ENCODE measurements at places on chromosomes 12 and 14. TPM values are rescaled to one million over a fixed set of nuclear protein-coding genes. Genes with fewer than 3 reads are reported as not detected.

Gene PHETA1
- total RNA-seq, result 20.0 TPM

Gene ARHGEF40
- total RNA-seq, result 2.6 TPM

GRCh38 chr12:128644664-128645296, 179.0 kb downstream of the SLC15A4 start:
- no peak for DNase-seq

DNA sequence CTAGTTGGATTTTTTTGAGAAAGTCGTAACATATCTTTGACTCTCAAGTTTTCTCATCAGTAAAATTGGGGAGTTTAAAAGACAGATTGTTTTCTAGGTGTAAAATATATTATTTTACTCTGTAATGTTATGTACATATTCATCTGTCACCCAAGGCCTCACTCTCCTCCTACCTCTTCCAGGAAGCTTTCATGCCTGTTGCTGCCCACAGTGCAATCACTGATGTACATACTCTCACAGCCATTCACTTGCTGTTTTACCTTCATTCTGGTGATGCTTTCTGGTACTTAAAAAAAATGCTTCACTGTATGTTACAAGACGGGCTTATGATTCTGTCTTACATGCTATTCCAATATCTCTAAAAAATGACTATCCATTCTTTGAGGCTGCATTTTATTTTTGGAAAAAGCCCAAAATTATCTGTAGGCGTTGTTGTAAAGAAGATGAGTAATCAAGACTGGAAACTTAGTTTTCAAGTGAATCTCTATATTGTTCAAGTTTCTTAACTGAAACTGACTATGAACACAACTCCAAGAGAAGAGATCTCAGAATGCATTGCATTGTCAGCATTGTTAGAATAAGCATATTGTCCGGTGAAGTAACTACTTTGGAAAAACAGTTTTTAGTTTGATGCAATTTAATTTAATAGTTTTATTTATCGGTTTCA, 82.5 kb downstream of the LMO3 start:
- no peak for DNase-seq

GRCh38 chr14:103849151-103849886, 1.9 kb upstream of the PPP1R13B start:
- DNase-seq, result no peak

Gene SCN8A
- total RNA-seq, result 20.4 TPM

GRCh38 chr14:97687944-97688630, 890.9 kb downstream of the VRK1 start:
- DNase-seq, result no peak

Gene MYO1H
- not detected for total RNA-seq

Gene DAO
- not detected for total RNA-seq

DNA sequence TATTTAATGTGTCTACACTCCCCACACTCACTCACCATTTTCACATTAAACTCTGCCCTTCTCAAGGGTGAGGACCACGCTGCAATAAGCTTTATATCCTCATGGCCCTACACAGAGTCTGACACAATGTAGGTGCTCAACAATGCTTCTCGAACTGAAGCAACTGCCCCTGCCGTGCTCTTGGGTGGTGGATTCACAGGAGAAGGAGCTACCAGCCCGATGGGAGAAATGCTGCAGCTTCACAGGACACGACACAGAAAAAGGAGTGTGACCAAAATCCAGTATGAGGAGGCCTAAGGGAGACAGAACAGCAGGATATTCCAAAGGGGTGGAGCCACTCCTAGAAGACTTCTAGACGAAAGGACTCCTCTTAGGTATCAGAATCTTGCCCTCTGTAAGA, 6.5 kb upstream of the KRT3 start:
- no peak for DNase-seq

Gene ACOT6
- total RNA-seq, result not detected

- no peak for DNase-seq
These were observed 51.8 kb upstream of the FBRSL1 start for GRCh38 chr12:132437943-132438700.

GRCh38 chr14:101781240-101782061, 19.9 kb downstream of the PPP2R5C start:
- no peak for DNase-seq

- DNase-seq, result no peak
These were observed 1045.2 kb downstream of the FLRT2 start for GRCh38 chr14:86575141-86575540.

DNA sequence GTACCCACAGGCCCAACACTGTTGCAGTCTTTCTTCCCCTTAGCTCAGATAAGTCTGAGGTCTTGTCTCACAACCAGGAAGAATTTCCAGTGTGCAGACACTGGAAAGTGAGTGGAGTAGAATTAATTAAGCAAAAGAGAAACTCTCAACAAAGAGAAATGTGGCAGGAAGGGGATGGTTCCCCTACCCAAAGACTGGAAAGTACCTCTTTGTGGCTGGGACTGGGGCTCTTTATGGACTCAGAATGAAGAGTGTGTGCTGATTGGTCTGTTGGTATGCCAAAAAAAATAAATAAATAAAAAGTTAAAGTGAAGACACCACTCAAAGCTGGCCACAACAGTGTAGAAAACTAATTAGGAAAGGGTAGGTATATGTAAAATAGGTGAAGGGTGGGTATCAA, 26.4 kb downstream of the GLIPR1L1 start:
- no peak for DNase-seq

DNA sequence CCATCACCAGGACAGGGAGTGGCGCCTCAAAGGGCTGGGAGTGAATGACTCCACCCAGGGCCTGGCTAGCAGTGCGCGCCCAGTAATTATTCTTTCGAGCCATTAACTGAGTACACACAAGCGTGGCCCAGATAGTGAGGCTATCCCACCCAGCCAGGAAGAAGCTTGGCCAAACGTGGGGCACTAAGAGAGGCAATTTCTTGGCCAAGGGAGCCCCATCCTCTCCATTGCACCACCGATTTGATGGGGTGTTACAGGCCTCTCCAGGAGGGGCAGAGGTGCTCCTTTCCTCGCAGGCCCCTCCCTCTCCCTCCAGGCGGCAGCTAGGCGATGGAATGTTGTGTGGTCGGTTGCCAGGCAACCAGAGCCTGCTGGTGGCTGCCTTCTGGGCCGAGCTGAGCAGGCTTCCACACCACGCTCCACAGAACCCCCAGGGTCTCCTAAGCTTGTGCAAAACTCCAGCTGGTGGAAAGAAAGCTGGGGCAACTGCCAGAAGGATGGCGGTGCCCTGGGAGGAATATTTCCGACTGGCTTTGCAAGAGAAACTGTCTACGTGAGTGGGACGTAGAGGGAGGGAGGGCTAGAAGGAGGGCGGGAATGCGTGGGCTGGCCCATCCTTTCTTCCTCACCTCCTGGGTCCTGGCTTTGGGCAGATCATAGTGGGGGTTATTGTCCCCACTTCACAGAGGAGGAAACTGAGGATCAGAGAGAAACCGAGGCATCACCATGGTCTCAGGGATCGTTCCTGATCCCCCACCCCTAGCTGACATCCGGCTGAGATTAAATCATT, at the start of gene CFAP73:
CFAP73 (plus strand) TSS at position 364 of the 790 bp plus-strand sequence; CDS start at position 498, 134 bp downstream.
- DNase-seq, result peak; percentile 33

Gene ASB2
- not detected for total RNA-seq

DNA sequence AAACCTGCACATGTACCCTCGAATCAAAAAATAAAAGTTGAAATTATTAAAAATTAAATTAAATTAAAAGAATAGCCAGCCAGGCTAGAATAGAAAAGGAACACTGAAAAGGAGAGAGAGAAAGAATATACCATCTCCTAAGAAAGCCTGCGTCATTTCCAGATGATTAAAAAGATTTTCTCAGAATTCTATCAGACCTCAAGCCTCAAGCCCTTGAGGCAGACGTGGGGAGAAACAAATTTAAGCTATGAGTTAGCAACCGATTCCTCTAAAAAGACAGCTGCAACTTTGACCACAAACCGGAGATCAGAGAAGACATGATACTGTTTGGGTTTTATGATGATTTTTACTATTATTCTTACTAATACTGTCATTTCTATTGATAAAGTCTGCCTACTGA, 138.3 kb downstream of the KSR2 start:
- DNase-seq, result no peak

Gene AICDA
- total RNA-seq, result not detected

DNA sequence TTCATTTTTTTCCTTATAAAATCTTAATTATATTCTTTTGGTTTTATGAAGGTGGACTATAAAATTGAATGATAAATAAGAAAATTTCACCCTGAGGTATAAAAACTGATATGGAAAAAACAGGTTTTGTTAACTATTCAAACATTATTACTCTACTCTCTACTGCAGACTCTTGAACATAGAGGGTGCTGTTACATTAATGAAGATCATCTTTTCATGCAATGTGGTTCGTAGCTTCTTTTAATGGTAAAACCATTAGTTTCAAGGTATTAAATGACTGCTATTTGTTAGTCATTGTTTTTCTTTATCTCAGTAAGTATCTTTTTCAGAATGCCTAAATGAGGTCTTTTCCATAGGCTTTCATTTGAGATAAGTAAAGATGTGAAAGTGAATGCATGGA, 510.4 kb downstream of the SLC16A7 start:
- DNase-seq, result peak; percentile 41

DNA sequence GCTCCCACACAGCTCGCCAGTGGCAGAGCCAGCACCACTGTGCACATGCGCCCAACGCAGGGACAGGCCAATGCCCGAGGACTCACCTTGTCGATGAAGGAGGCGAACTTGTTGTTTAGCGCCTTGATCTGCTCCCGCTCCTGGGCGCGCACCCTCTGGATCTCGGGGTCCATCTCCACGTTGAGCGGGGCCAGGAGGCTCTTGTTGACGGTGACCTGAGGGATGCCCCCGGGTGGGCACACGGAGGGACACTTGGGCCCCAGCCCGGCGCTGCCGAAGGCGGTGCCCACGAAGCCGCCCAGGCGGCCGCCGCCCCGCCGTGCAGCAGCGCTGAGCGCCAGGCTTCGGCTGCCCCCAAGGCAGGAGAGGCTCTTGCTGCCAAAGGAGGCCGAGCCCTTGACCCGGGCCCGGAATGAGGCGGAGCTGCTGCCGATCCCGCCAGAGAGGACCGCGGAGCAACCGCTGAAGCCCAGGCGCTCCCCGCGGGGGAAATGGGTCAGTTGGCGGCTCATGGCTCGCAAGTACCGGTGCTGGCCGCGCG, at the start of gene KRT72:
KRT72 (minus strand) TSS at position 523 of the 541 bp plus-strand sequence; CDS start at position 512, 11 bp downstream.
- DNase-seq, result no peak

GRCh38 chr12:52857500-52857899, 8.7 kb upstream of the KRT78 start:
- no peak for DNase-seq

Gene ARHGAP9
- total RNA-seq, result not detected

Gene POTEG
- not detected for total RNA-seq

- DNase-seq, result no peak
These were observed 7.1 kb downstream of the SETD1B start for GRCh38 chr12:121810833-121811433.

DNA sequence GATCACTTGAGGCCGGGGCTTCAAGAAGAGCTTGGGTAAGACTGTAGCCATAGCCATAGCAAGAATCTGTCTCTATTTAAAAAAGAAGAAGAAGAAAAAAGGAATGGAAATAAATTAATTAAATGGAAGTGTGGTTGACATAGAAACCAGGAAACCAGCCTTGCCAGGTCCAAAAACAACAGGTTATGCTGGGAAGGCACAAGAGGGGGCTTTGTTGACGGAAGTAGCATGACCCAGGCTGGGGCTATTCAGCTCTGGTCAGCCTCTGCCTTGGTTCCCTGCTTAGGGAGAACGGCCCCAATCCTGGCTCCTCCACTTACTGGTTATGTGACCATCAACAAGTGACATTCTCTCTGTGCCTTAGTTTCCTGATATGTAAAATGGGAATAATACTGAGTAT, 14.4 kb upstream of the GPR68 start:
- peak; percentile 51 for DNase-seq
